ENCODE measurements at places on chromosomes 6 and 20. TPM values are rescaled to one million over a fixed set of nuclear protein-coding genes. Genes with fewer than 3 reads are reported as not detected.

- no peak for DNase-seq
These were observed 54.2 kb downstream of the EZR start for GRCh38 chr6:158764926-158765325.

Gene HLA-DOB
- total RNA-seq: 0.88 TPM

DNA sequence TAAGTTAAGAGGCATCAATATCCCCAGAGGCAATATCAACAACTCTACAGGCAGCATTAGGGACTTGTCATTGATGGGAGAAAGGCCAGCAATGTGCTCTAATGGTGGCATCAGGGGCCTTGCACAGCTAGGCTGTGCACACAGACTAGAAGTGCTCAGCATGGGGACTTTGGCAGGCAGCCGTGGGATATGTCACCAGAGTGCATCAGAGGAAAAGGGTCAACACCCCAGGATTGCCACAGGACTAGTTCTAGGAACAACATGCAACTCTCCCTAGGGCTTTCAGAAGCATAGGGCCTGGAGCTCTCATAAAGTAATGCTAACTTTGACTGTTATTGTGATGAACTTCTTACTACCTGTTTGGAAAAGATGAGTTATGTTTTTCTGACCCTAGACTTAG, 32.2 kb upstream of the OSTM1 start:
- no peak for DNase-seq

Gene PSMB9
- 124 TPM for total RNA-seq

Gene PSMB8
- total RNA-seq: 102 TPM

Gene LAMA2
- 55.3 TPM for total RNA-seq

DNA sequence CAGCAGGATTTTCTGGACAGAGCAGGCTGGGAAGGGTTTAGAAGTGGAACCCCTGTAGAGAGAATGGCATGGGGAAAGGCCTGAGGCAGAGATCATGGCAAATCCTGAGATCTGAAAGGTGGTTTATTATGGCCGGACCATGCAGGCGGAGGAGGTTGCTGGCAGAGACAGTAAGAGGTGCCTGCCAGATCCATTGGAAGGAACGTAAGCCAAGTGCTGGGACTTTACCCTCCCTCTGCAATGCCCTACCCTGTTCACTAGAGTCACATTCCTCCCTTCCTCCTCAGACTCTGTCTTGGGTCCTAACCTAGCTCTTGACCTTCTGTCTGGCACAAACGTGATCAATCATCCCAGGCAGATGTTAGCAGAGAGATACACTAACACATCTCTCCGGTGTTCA, 66.4 kb upstream of the SLC22A23 start:
- DNase-seq: no peak

DNA sequence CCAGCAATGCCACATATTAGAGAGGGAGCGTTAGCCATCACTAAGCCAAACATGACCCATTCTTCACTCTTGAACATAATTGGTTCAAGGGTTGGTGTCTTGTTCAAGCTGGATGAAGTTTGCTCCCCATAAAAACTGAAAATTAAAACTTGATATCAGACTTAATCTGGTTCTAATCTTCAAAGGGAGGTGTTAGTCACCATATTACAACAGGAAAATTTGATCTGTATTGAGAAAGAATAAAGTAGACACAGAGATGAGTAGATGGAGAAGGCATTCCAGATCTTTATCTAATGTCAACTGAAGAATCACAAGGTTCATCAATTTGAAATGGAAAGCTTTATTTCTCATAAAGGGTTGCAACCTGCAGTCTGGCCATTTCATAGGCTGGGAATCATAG, 972.8 kb downstream of the HACE1 start:
- DNase-seq: no peak

- DNase-seq: no peak
These were observed 219.0 kb downstream of the THBS2 start for GRCh38 chr6:169034516-169035167.

Gene PPP1R10
- 57.8 TPM for total RNA-seq

Gene IPCEF1
- total RNA-seq: 19.8 TPM

Gene HS3ST5
- not detected for total RNA-seq

- no peak for DNase-seq
These were observed 66.5 kb downstream of the ILRUN start for GRCh38 chr6:34630040-34630439.

Gene KIF25
- not detected for total RNA-seq

GRCh38 chr6:156279261-156279969, 497.8 kb upstream of the ARID1B start:
- DNase-seq: peak; percentile 56

DNA sequence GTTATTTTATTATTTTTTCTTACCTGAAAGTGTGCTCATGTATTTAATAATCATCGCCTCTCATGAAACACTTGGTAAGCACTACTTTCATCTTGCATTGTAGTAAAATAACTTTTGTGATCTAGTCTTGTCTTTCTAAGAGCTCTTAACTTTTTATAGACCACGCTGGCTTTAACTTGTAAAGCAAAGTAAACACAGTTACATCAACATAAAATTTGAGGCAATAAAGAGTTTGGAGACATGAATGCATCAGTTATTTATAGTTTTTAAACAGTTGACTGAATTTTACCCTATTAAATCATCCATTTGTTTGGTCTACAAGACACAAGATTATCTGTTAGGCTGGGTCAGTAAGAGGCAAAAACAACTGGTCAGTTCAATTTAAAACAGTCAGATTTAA, 218.5 kb upstream of the KCNQ5 start:
- DNase-seq: no peak

Gene C20orf173
- not detected for total RNA-seq

Gene CPNE5
- total RNA-seq: 4.2 TPM

Gene CTAGE9
- not detected for total RNA-seq

DNA sequence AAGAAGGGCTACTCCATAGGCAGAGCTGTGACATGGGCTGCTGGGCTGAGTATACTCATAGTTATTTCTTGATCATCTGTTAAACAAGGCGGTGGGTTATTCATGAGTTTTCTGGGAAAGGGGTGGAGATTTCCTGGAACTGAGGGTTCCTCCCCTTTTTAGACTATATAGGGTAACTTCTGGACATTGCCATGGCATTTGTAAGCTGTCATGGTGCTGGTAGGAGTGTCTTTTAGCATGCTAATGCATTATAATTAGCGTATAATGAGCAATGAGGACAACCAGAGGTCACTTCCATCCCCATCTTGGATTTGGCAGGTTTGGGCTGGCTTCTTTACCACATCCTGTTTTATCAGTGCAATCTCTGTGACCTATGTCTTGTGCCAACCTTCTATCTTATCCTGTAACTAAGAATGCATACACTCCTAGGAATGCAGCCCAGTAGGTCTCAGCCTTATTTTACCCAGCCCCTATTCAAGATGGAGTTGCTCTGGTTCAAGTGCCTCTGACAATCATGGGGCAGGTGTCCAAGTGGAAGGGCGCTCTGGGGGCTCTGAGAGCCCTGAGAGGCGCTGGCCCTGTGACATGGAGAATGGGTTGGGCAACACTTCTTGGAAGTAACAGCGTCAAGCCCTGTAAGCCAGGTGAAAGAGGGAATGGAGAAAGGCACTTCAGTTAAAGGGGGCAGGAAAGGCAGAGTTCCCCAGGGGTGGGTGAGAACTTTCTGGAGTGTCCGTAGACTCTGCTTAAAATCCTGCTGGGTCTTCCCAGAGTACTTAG, 354.2 kb upstream of the SULF2 start:
- no peak for DNase-seq

Gene SRC
- total RNA-seq: 172 TPM

Gene BIRC7
- total RNA-seq: not detected

Gene ZKSCAN8
- 26.4 TPM for total RNA-seq

Gene NRN1
- total RNA-seq: 2.8 TPM

Gene SIRPG
- 4.8 TPM for total RNA-seq

- DNase-seq: no peak
These were observed 33.2 kb downstream of the PLEKHG1 start for GRCh38 chr6:150632785-150633485.

- no peak for DNase-seq
These were observed 117.2 kb downstream of the IPCEF1 start for GRCh38 chr6:154239392-154239791.

Gene SLC22A7
- 0.80 TPM for total RNA-seq

GRCh38 chr6:41697861-41698781, 37.3 kb downstream of the TFEB start:
- no peak for DNase-seq

GRCh38 chr6:7073821-7074525, 33.8 kb upstream of the RREB1 start:
- peak; percentile 83 for DNase-seq

DNA sequence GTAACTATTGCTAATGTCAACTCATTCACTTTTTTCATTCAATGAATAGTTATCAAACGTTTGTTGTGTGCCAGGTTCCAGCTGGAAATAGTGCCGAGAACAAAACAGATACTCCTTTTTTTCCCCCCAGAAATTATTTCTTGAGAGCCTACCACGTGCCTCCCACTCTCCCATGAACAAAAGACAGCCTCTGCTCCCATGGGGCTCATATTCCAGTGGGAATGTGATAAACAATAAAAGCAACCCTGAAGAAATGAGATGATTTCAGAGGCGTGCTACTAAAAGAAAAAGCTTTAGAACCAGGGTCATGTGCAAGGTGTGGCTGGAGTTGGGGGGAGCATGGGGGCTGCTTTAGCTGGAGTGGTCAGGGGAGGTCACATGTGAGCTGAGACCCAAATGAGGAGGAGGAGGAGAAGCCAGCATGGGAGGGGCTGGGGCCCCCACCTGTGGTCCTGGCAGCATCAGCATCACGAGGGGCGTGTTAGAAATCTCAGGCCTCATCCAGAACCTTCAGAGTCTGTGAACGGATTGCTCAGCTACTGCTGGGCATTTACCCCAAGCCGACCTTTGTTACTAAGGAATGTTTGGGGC, 157.4 kb downstream of the EYA2 start:
- DNase-seq: no peak

Gene FUT9
- not detected for total RNA-seq

Gene OR2H1
- not detected for total RNA-seq

DNA sequence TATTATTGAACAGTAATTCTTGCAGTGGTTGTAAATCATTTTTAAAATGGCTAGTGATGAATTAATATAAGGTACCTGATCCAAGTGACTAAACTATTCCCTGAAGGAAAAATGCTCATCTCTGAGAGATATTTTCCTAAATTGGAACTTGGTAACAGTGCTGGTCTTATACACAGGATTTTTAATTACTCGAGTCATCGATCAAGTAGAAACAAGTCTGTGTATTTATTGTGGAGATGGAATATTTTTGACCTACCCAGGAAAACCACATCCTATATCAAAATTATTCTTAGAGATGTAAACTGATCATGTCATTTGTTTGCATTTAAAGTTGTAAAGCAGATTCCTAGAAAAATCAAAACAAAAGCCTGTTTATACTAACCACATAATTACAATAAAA, 166.9 kb downstream of the MOXD1 start:
- DNase-seq: no peak

- no peak for DNase-seq
These were observed 108.7 kb upstream of the CNKSR3 start for GRCh38 chr6:154619146-154619545.

Gene PTK7
- total RNA-seq: 16.6 TPM

GRCh38 chr6:15501826-15502445, 160.9 kb downstream of the DTNBP1 start:
- no peak for DNase-seq

Gene SPEF1
- not detected for total RNA-seq

GRCh38 chr6:163494279-163494727, 79.8 kb downstream of the QKI start:
- no peak for DNase-seq

DNA sequence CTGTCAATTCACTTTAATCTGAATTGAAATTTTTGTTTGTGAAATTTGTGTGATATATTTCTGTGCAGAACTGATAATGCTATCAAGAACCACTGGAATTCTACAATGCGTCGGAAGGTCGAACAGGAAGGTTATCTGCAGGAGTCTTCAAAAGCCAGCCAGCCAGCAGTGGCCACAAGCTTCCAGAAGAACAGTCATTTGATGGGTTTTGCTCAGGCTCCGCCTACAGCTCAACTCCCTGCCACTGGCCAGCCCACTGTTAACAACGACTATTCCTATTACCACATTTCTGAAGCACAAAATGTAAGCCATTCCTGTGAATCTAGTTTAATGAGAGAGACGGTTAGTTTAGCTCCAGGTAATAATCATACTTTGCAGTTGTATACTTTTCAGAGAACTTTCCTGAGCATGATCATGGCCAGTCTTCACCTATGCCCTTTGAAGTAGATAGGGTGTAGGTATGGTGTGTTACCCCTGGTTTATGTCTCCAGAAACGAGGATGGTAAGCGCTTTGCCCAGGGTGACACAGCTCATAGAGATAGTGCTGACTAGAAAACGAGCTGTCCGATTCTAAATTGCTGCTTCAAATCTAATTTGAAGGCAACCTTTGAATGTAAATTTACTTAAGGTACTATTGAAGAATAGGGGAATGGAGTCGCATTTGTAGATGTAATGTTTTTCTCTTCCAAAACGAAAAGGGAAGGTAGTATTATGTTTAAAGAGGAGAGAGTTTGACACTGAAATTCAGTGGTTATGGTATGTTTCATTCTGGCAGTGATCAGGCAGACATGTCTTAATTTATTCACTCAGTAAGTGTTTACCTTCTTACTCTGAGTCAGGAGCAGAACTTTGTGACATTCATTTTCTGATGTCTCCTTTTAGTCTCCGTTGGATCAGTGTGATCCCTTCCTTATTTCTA, 11.4 kb downstream of the MYB start:
- DNase-seq: no peak

DNA sequence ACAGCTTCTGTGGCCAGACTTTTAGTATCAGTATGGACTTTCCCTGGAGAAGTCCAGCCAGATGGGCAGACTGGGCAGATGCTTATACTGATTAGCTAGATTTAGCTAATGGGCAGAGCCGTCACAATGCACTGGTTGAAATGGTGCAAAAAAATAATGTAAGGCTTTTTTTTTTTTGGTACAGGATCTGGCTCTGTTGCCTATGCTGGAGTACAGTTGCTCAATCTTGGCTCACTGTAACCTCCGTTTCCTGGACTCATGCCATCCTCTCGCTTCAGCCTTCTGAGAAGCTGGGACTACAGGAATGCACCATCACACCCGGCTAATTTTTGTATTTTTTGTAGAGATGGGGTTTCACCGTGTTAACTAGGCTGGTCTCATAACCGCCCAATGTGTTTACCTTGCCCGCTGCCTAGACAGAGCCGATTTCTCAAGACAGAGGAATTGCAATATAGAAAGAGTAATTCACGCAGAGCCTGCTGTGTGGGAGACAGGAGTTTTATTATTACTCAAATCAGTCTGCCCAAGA, 16.4 kb upstream of the KIFC1 start:
- no peak for DNase-seq

- no peak for DNase-seq
These were observed 8.0 kb downstream of the DNPH1 start for GRCh38 chr6:43221046-43221972.

Gene HLA-DQB2
- not detected for total RNA-seq

DNA sequence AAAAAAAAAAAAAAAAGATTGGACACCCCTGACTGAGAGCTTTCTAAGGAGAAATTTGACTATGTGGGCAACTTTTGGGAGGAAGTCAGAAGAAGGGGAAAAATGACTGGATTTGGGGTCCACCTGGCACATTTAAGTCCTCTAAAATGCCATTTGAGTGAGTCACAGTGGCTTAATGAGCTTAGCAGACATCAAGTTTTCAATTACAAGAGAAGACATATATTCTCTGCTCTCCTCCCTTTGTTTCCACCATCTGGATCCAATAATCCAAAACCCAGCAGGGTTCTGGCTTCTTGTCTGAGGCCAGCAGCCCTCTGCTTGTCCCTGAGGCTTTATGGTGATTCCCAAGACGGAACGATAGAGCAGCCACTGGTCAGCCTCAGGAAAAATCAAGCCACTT, 6.9 kb downstream of the PI3 start:
- DNase-seq: no peak

- no peak for DNase-seq
These were observed 15.1 kb upstream of the SYNJ2 start for GRCh38 chr6:157966589-157966977.

GRCh38 chr6:110537208-110538123, 61.1 kb upstream of the SLC22A16 start:
- DNase-seq: no peak

Data from Peyer's patch (tissue), 4 donors.